ENCODE measurements at places on chromosomes 7 and 10.

- no peak for DNase-seq
Measured at GRCh38 chr10:49419005-49419404, 23.1 kb upstream of the DRGX start.

DNA sequence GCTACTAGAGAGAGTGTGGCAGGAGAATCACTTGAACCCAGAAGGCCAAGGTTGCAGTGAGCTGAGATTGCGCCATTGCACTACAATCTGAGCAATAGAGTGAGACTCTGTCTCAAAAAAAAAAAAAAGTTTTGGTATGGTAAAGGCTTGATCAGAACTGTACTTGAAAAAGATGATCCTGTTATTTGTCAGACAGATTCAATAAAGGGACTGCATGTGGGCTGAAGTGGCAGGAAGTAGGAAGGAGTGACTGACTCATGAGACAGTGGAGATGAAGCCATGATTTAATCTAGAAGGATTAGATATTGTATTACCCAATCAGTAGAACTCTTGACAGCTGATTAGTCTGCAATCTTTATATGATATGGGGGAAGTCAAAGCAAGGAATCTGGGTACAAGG lies 2.7 kb upstream of the TMEM254 start:
- DNase-seq: no peak

- DNase-seq: no peak
Measured at GRCh38 chr10:33704214-33704830, 369.9 kb upstream of the NRP1 start.

- no peak for DNase-seq
Measured at GRCh38 chr10:86210416-86210815, 156.2 kb downstream of the GRID1 start.

DNA sequence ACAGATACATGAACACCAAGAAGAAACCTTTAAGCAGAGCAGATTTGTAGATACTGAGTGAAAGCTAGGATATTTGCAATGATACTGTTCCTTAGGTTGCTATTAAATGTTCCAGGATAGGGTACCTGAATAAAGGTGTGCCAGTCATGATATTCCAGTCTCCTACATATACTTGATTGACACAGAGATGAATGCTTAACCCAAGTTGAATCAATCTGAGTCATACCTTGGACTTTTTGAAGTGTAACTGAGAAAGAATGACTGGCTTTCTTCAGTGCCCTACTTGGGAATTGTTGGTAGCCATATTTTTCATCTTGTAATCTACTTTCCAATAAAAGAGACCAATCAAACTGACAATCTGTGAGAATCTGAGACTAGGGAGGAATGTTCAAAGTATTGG lies 805.7 kb upstream of the GHITM start:
- DNase-seq: no peak

GRCh38 chr7:42180806-42181205 lies 56.2 kb downstream of the GLI3 start:
- DNase-seq: no peak

DNA sequence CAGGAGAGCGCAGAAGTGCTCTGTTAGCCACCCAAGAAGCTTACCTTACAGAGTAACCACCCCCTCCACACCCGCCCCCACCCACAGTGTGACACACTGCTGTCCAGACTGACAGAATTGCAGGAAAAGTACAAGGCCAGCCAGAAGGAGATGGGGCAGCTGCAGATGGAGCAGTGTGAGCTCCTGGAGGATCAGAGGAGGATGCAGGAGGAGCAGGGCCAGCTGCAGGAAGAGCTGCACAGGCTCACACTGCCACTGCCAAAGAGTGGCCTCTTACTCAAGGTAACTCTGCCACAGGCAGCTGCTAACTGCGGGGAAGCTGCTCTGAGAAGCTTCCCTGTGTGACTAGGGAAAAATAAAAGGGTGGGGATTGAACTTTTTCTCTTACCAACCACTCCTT lies 17.6 kb downstream of the CCDC136 start:
- DNase-seq: no peak

DNA sequence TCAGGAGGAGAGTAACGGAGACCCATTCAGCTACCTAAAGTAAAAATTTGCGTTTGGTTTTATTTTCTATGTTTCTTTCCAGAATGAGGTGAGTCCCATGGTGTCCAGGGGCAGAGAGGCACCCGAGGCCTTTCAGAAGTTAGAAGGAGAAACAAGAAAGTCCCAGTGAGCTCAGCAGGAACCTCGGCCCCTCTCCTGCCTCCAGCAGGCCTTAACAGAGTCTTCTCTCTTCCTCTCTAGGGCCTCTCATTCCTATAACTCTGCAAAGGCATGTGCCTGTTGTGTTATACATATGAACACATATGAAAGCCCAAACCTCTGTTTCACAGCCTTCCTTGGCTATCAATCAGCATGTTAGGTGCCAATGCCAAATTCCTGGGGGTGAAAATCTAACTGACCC lies 20.8 kb upstream of the IKZF1 start:
- DNase-seq: no peak

- peak; percentile 40 for DNase-seq
Measured at GRCh38 chr10:3735175-3735574, 49.8 kb downstream of the KLF6 start.

DNA sequence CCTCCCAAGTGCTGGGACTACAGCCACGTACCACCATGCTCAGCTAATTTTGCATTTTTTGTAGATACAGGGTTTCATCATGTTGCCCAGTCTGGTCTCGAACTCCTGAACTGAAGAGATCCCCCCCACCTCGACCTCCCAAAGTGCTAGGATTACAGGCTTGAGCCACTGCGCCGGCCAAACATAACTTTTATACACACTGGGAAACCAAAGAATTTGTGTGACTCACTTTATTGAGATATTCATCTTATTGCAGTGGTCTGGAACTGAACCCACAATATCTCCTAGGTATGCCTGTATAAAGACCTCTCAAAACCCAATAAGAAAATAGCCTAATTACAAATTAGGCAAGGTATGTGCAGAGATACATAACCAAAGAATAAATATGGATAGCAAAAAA lies 182.6 kb upstream of the FEZF1 start:
- DNase-seq: no peak

- no peak for DNase-seq
Measured at GRCh38 chr10:123135415-123136141, at the start of gene HMX3. Gene HMX3, plus strand, starts transcription at chr10:123135970. Its CDS starts 81 bp downstream, at chr10:123136051.

DNA sequence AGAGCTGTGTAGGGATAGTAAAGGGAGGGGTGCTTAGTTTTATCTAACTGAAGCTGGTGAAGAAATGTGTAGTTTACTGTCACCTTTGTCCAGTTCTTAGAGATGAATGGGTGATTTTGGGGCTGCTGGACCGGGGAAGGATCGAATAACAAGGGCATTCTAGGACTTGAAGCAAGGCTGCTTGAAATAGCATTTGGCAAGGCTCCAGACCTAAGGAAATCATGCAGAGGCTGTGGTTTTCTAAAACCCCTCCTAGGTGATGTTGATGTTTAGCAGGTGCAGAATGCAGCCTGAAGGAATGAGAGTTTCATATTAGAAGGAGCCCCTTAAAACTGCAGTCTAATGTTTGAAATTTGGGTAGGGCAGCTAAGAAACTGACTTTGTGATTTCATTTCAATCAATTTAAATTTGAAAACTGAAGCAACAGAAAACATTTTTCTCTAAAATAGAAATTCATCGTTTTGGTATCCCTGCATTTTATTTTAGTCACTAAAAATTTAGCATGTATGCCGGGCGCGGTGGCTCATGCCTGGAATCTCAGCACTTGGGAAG lies 68.5 kb downstream of the TET1 start:
- DNase-seq: peak; percentile 22

GRCh38 chr7:138396251-138397070 lies 63.6 kb upstream of the TRIM24 start:
- DNase-seq: no peak

GRCh38 chr10:10209167-10209566 lies 808.5 kb upstream of the CELF2 start:
- peak; percentile 5 for DNase-seq

DNA sequence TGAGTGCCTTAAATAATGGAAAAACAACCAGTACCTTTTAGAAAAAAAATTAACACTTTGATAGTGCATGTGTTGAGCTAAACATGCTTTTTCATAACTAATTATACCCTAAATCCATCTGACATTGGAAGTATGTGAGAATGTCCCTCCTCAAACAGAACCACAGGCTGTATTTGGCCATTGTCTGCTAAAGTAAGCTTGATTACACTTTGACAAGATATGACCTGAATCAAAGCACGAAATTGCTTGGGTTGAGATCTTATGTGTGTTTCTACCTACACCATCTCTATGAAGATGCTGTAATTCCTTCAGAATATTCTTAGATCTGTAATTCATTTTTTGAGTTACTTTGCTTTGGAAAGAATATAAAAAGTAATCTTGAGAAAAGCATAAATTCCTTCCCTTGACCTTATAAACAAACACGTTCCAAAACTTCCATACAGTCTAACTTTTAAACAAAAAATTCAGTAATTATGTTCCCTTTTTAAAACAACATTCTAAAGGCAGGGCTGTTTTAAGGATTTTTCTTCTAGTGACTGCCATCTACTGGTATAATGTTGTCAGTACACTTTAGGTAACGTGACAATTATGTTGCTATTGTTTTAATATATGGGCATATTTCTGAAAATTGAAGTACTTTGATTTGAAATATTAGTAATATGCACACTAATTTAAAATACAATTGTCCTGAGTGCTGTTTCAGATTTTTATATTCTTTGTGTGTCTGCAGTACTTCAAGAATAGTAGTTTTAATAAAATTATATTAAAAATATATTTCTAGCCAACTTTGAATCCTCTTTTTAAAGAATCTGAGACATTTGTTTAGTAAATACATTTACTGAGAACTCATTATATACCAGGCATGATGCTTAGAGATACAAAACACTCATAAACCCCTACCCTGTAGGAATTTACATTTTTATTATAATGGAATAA lies 20.9 kb downstream of the CD36 start:
- DNase-seq: peak; percentile 66

- DNase-seq: no peak
Measured at GRCh38 chr7:98568891-98569290, 48.2 kb upstream of the NPTX2 start.

GRCh38 chr10:112227331-112227987 lies 43.9 kb upstream of the GPAM start:
- DNase-seq: no peak

GRCh38 chr7:142000244-142000643 lies 4.6 kb downstream of the MGAM start:
- no peak for DNase-seq

DNA sequence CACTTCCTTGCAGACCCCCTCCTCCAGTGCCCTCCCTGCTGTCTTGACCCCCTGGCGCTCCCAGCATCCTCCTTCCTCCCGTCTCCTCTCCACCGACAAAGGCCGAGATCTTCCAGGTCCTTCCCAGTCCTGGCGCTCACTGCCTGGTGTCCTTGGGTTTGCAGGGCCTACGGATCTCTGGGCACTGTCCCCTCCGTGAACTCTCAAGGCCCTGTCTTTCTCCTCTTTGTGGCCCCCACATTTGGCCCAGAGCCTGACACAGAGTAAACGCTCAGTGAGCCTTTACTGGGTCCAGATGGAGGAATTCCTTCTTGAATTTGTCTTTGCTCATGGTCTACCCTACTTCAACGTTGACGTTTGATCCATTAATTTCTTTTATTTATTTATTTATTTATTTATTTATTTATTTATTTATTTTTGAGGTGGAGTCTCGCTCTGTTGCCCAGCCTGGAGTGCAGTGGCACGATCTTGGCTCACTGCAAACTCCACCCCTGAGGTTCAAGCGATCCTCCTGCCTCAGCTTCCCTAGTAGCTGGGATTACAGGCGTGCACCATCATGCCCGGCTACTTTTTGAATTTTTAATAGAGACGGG lies 29.7 kb downstream of the TMEM270 start:
- DNase-seq: no peak

- DNase-seq: no peak
Measured at GRCh38 chr10:3890602-3891352, 105.8 kb upstream of the KLF6 start.

DNA sequence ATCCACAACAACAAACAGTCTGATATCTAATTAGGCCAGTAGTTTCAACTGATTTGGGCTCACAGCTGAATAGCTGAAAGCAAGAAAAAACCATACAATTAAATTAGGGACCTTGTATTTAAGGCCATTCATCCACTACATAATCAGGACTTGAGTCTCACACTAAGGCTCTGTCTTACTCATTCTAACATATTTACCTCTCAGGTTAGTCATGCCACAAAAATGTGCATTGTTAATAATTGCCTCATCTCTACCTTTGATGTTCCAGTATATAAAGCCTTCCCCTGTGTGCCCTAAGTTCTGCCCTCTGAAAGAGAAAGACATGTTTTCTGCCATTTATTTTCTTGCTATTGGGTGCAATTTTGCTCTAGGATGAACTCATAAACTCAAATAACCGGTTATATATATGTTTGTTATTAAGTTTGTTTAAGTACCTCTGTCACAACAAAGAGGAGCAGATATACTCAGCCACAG lies 5.3 kb upstream of the C1GALT1 start:
- DNase-seq: no peak

- no peak for DNase-seq
Measured at GRCh38 chr7:47962262-47962661, 14.0 kb upstream of the PKD1L1 start.

- no peak for DNase-seq
Measured at GRCh38 chr10:112280205-112280921, 2.8 kb upstream of the TECTB start.

DNA sequence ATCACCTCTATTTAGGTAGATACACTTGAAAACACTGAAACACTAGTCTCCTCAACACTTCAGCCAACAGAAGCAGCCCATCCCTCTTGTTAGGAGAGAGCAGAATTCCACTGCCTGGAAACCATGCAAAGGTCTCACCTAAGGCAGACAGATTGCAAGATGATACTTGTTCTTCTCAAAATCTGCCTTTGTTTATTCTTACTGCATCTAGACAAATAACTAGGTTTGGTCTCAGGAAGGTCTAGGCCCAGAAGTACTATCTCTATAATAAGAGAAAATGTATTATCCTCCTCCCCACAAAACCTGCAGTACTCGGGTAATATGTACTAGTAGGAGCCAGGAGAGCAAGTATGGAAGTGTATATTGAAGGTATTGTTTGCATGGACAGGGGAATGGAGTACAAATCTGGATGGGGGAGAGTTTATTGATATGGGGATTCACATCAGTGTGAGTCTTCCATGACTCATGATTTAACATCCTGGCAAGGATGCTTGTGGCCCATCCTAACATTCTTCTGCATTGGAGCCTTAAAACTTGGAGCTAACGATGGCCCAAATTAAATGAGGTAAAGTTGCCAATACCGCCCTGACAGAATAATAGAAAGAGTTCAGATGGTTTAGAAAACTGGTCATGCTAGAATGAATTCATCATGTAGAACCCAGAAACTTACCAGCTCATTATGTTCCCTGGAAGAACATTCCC lies 109.2 kb downstream of the EPC1 start:
- no peak for DNase-seq

- no peak for DNase-seq
Measured at GRCh38 chr10:125124907-125125306, 35.5 kb downstream of the CTBP2 start.

- DNase-seq: no peak
Measured at GRCh38 chr10:5887029-5887428, 2.7 kb downstream of the ANKRD16 start.

- no peak for DNase-seq
Measured at GRCh38 chr10:121469797-121470606, 128.2 kb downstream of the FGFR2 start.
